ENCODE measurements at places on chromosomes 11 and 22. TPM values are rescaled to one million over a fixed set of nuclear protein-coding genes. Genes with fewer than 3 reads are reported as not detected.

DNA sequence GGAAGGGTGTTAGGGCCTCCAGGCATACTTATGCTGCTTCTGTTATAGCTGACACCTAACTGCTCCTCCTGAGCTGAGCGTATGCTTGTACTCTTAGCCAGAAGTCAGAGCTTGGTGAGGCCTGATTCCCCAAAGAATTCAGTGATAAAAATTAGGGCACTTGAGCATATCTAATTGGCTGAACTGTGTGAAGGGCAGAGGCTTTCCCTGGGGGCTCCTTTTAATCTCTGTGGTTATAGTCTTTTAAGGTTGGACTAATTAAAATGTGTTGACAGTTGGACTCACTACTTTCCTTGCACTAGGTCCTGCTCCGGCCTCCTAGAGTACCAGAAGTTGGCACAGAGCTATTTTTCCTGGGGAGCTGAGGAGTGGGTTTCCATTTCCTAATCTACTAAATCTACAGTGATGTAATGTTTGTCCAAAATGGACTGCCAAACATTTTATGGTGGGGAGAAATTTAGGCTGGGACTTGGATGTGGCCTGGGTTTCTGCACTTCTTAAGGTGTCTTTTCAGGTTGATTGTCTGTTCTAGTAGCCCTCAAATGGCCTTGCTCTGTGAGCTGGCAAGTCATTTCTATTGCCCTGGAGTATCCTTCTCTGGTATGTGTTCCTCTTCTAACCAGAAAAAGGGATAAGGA is 18.4 kb downstream of the STIM1 start:
- no peak for DNase-seq

DNA sequence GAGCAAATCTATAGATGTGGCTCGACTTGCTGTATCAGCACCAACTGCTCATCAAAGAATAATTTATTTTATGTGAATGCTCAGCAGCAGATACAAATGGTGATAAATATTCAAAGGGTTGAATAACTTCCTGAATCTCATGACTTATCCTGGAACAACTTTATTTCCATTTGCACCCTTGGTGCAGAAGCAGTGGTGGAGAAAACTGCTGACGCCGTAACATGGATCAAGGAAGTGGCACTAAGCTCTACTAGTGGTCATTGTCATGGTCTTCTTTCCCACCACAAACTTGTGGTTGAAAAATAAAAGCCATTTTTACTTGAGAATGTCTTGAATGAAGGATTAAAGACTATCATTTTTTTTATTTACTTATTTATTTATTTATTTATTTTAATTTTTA is 14.6 kb downstream of the MARK2 start:
- no peak for DNase-seq

- no peak for DNase-seq
These were observed 200.6 kb downstream of the NAV2 start for GRCh38 chr11:19912958-19913892.

- no peak for DNase-seq
These were observed 37.6 kb downstream of the TRMU start for GRCh38 chr22:46373159-46373558.

DNA sequence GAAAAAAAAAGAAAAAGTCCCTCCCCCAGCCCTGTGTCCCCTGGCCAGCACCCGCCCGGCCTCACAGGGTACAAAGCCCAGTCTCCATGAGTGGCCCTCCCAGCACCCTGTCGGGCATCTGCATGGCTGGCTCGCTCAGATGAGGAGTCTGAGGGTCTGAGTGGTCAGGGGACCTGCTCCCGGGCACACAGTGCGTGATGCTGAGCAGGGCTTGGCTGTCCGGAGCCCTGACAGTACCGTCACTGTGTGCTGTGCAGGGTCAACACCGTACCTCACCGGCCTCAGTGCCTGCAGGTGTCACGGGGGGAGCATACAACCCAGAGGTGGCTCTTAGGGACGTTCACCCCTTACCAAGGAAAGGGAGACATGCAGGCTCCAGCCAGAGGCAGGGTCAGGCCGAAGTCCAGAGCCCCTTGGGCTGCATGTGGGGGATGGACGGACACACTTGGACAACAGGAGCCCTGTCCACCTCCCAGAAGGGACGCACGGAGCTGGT is 3.6 kb upstream of the PLXNB2 start:
- no peak for DNase-seq

GRCh38 chr11:66874232-66874631 is 17.4 kb downstream of the LRFN4 start:
- no peak for DNase-seq

DNA sequence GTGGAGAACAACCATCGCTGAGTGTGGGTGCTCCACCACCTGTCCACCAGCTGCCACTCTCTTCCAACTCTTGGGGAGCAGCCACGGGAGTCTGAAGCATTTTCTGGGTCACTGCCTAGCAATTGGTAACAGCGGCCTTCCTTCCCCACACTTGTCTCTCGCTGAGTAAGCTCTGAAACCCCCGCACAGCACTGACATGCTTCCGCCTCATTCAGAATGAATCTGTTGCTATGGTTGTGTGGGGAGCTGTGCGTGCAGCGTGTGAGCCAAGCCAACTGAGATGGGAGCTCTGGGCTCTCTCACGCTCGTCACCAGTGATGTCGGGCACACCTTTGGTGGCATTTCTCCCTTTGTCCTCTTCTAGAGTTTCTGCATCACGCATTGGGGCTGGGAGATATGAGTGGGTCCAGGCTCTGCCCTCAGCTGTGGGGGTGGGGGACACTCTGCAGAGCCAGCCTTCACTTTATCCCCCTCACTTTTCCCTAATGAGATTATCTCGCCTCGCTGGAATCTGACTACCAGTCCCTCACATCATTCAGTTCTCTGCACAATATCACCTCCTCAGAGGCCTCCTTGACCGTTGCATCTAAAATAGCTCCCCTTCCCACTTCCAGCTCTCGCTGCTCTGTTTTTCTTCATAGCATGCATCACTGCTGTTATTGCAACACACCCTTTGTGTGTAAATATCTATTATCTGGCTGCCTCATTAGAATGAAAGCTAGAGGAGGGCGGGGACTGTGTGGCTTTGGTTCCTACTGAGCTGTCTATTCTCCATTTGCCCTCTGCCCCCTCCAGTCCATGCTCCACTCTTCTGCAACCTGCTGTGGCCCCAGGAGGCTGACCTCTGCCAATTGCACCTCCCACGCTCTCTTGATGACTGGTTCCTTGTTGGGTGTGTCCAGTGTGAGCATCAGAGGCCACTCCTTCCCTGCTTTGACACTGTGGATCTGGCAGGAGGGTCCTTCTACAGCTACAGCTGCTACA is 569.9 kb upstream of the CADM1 start:
- peak; percentile 9 for DNase-seq

- no peak for DNase-seq
These were observed 590 bp downstream of the NNMT start for GRCh38 chr11:114296605-114297372.

GRCh38 chr11:122791836-122792235 is 46.5 kb upstream of the CRTAM start:
- DNase-seq: peak; percentile 44

DNA sequence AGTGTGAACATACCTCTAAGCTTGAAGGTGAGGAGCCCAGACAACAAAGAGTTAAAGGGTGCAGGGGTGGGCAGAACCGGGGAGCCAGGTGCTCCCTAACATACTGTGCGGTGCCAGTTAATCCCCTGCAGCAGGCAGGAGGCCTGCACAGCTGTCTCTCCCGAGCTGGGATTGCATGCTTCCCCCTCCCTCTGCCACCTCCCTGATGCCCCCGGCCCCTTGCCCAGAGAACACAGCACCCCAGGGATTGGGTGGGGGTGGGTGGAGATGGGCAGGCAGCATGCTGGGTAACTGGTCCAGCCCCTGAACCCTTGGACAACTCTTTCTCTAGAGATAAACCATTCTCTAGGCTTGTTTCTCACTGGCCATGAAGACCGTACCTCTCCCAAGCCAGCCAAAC is 67.7 kb upstream of the MYOD1 start:
- peak; percentile 93 for DNase-seq

GRCh38 chr11:6251120-6251733 is 8.4 kb upstream of the CCKBR start:
- peak; percentile 60 for DNase-seq

DNA sequence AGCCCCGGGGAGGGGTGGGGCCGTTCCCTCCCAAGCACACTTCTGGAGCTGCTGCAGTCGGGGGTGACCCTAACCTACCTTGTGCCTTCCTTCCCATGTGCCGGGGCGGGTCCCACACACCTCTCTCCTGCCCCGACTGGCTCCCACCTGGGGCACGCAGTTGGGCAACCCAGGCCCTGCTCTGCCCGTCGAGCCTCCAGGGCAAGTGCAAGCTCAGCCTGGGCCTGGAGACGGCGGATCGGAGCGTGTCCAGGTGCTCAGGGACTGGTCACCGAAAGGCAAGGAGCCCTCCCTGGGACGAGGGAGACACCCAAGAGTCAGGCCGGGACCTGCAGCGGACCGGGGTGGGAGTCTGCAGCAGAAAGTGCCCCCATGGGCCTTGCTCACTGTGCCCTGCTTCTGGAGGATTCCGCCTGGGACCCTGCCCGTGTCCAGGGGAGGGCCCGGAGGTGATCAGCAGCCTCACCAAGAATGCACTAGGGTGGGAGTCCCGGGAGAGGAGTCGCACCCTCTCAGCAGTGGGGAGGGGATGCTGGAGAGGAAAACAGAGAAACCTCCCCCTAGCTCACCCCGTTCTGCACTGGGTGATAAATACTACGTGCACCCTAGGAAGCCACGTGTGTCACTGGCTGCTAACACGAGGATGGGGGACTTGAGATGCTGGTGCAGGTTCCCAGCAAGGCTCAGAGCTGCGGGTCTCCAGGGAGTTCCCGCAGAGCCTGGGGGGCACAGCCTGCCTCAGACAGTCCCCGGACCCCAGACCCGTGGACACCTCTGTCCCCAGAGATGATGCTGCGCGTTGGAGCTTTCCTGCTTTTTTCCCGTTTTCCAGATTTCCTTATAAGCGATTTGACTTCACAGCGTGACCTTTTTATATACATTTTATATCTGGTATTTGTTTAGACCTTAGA is 5.2 kb upstream of the GATD1 start:
- DNase-seq: no peak

DNA sequence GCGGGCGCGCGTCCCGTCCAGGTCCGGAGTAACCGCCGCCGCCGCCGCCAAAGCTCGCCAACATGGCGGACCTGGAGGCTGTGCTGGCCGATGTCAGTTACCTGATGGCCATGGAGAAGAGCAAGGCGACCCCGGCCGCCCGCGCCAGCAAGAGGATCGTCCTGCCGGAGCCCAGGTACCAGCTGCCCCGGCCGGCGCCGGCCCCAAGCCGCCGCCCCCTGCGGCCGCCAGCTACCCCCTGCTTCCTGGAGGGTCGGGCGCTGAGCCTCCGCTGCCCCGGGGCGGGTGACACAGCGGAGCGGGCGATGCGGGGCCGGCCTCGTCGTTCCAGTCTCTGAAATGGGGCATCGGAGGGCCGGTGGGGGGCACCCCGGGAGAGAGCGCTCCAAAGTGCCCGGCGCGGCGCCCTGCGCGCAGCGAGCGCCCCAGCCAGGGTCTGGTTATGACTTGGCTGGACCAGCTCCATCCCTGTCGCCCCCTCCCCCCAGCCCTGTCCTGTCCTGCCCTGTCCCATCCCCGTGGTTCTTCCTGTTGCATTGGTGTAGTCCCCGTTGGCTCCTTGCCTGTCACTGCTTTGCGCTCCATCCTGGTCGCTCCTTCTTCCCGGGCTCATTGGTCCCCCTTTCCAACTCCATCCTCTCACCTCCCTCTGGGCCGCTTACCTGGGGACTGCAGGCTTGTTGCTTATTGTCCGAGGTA is 653 bp downstream of the GRK3 start:
- no peak for DNase-seq

DNA sequence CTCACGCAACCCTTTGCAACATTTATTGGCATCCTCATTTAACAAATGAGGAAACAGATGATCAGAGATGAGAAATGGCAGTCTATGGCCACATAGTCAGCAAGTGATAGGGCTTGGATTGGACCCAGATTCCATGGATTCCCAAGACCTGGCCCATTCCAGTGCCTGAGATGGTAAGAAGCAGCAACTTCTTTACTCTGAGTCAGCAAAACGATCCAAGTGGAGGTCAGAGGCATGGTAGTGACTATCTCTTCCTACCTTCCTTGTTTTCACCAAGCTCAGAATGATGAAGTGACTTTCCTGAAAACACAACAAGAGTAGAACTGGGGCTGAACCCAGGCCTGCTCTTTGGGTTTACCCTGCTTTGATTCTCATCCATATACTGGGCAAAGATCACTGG is 293.1 kb downstream of the TENM4 start:
- DNase-seq: no peak

GRCh38 chr22:31680861-31681341 is 18.9 kb upstream of the PISD start:
- peak; percentile 66 for DNase-seq

- DNase-seq: peak; percentile 31
These were observed 4.7 kb upstream of the NEAT1 start for GRCh38 chr11:65417702-65418430.

- no peak for DNase-seq
These were observed 6.5 kb upstream of the ST3GAL4 start for GRCh38 chr11:126348806-126349582.

DNA sequence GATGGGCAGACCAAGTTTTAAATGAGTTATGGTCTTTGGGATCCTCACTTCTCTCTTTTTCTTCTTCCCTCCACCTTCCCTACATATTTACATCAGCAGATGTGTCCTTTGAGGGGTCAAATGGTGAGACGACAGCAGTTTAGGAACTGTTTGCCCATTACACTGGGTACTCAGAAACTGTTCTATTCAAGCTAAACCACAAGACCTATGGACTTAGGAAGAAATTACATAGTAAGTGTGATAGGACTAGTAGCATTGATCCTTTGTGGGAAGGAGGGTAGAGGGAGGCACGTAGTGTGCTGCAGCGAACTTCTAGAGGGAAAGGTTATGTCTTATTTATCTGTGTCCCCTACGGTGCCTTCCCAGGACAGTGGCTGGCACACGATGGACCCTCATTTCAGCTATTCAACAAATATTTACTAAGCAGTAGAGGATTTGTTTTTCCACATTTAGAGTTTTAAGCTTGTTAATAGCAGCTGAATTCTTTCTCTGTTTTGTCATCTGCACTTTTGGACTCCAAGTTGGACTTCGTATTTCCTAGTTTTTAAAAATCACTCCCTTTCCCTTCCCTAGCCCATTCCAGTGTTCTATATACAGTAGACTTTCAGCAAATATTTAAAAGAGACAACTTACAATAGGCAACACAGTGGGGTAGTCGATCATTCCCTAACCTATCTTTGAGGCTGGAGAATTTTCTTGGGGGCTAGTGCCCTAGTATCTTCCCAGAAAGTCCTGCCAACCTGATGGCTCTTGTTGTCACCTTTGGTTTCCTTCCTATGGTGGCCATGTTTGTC is 13.9 kb downstream of the FZD4 start:
- DNase-seq: no peak

- no peak for DNase-seq
These were observed 32.0 kb upstream of the LINC01488 start for GRCh38 chr11:69449320-69450063.

GRCh38 chr22:19955241-19956128 is 13.9 kb upstream of the TXNRD2 start:
- DNase-seq: no peak

ELF5 gene
- total RNA-seq: not detected

SLC17A6 gene
- not detected for total RNA-seq

OR5B21 gene
- total RNA-seq: not detected

TTC38 gene
- 38.0 TPM for total RNA-seq

CACNA1I gene
- not detected for total RNA-seq

Data from LHCN-M2 (cell line).